ENCODE measurements at places on chromosomes 1 and 21.

GRCh38 chr1:183185941-183186490 lies at the start of gene LAMC2:
Gene LAMC2, plus strand, starts transcription at chr1:183186264. Its CDS starts 89 bp downstream, at chr1:183186353.
- no peak for DNase-seq

DNA sequence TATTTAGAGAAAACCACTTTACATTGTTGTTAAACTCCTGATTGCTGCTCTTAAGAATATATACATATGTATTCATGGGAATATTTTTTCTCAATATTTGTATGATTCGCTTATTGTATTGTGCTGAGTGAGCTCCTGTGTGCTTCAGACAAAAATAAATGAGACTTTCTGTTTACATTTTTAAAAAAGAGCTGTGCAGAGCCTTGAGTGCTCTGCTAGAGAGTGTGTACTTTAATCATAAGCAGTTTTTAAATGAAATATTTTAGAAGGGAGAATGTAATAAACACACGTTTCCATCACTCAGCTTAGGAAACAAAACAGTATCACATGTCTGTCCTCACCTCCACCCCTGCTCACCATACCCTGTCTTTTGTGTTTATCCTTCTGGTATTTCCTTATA lies 9.7 kb downstream of the PTPN14 start:
- no peak for DNase-seq

DNA sequence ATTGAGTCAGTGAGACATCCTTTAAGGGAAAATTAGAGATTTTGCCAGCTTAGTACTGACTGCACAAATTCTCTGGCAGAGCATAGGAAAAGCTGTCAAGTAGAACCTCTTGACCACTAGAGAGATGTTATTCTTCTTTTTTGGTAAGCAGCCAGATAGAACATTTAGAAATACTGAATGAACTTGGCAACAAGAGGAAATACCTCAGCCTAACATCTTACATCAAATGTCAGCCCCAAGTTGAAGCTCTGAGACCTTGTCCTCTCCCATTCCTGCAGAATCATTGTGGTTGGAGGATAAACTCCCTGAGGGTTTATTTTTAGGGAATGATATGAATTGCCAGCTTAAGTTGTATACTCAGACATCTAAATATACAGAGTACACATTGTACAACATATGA lies 53.5 kb downstream of the MIGA1 start:
- no peak for DNase-seq

DNA sequence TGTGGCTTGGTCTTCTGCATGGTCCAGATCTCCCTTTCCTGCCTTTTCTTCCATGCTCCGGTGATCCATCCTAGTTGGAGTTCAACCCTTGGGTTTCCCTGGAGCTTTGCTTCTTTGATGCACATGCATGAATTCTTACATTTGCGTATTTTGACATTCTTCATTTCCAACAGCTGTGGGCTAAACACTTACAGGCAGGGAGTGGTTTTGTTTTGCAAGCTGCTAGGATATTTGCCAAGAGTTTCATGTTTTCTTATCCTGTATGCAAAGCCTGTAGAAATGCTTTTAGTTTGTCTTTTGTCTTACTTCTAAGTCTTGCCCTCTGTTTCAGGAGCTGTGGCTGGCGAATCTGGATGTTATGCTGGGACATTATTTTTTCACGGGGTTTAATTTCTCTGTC lies 90.3 kb upstream of the PAXBP1 start:
- no peak for DNase-seq

DNA sequence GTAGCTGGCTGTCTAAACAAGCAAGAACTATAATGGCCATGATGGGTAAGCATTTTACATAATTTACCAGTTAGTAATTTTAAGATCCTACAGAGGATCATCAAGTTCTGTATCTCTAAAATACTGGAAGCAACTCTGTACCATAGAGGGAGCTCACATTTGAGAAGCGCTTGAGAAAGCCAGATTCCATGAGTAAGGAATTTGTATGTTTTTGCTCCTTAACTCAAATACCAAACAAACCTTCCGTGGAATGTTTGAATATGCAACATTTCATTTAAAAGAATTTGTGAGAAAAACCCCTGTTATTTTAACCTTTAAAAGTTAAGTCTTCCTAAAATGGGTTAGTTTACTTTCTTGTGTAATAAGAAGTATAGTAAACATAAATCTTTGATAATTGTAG lies 2.0 kb downstream of the TSHB start:
- DNase-seq, result no peak

DNA sequence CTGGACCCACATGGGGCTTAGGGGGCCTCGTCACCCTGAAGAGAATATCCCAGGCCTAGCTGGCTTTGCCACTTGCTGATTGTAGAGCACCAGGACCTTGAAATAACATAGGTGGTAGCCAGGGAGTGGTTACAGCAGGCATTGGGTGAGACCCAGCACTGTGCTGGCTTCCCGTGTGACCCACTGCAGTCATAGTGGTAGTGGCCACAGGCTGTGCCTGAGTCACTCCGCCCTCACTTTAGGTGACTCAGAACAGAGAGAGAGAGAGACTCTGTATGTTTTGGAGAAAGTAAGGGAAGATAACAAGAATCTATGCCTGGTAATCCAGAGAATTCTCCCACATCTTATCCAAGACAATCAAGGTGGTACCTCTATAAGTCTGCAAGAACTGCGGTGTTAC lies 98.7 kb upstream of the LHX8 start:
- no peak for DNase-seq

DNA sequence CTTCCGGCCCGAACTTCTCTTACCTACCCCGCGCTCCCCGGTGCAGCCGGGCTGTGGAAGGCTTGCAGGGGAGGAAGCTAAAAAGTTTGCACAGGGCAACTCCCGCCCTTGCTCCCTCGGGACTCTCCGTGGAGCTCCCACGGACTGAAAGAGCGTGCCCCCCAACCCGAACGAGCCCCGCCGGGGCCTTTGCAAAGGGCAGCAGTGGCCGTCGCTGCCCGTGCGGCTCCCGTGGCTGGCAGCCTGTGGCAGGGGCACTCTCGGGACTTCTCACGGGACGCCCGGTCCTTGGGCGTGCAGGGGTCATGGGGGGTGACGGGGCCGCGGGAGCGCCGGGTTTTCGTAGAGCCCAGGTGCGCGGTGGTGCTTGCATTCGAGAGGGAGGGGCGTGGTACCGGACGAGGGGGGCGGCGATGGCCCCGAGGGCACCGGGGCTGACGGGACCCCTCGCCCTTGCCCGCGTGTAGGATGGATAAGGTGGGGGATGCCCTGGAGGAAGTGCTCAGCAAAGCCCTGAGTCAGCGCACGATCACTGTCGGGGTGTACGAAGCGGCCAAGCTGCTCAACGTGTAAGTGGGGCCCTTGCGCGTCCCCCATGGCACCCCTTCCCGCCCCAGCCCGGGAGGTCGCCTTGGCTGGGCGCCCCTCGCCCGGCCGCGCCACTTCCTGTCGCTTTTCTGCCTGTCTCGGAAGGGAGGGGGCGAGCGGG lies 711 bp downstream of the GADD45A start:
- peak; percentile 55 for DNase-seq

DNA sequence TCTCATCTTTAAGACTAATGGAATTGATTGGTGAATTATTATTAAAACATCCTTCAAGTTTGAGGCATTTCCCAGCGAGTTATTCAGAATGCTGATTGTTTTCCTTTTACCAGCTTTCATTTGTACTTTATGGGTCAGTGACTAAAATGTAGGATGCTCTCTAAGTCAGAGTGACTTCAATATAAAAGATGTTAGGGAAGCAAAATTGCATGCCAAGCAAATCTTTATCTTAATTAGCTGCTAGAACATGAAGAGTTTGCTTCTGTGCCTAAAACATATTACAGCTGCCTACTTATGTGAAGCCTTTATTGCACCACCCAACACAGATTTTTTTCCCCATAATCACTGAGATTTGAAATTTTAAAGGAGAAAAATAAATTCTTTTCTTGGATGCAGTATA lies 79.8 kb upstream of the CYYR1 start:
- no peak for DNase-seq

- no peak for DNase-seq
These were observed 37.1 kb downstream of the PLA2G4A start for GRCh38 chr1:186865857-186866256.

DNA sequence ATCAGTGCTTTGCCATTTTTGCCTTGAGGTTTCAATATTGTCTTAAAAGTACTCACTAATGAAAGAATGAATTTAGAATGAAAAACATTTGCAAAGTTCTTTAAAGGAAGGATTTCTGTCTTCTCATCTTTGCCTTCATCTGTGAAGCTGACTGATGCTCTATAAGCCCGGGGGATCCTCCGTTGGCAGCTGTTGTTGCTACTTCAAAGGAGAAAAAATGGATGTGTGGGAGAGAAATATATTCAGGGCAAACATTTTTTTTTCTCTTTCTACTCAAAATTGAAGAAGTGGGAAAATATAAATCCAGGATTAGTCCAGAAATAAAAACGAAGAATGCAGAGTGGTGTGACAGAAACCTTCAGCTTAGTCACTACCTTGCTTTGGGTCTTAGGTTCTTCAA lies 142.5 kb downstream of the OLFM3 start:
- no peak for DNase-seq

GRCh38 chr1:89566761-89567174 lies 42.1 kb downstream of the LRRC8B start:
- no peak for DNase-seq

- DNase-seq, result no peak
These were observed 13.2 kb downstream of the RC3H1 start for GRCh38 chr1:174008979-174009378.

DNA sequence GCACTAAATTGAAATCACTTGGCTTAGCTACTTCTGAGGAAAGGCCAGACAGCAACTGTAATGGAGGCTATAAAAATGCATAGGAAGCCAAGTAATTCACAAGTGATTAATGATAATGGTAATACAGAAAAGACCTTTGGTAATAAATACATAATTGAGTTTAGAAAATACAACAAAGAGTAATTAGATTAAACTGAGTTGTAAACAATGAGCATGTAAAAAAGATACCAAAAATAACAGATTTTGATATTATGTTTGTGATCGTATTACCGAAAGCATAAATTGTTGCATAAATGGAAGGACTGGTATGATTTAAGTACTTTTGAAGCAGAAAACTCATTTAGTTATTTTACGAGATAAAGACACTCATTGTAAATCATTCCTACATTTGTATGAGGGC lies 556.7 kb upstream of the TMPRSS15 start:
- no peak for DNase-seq

DNA sequence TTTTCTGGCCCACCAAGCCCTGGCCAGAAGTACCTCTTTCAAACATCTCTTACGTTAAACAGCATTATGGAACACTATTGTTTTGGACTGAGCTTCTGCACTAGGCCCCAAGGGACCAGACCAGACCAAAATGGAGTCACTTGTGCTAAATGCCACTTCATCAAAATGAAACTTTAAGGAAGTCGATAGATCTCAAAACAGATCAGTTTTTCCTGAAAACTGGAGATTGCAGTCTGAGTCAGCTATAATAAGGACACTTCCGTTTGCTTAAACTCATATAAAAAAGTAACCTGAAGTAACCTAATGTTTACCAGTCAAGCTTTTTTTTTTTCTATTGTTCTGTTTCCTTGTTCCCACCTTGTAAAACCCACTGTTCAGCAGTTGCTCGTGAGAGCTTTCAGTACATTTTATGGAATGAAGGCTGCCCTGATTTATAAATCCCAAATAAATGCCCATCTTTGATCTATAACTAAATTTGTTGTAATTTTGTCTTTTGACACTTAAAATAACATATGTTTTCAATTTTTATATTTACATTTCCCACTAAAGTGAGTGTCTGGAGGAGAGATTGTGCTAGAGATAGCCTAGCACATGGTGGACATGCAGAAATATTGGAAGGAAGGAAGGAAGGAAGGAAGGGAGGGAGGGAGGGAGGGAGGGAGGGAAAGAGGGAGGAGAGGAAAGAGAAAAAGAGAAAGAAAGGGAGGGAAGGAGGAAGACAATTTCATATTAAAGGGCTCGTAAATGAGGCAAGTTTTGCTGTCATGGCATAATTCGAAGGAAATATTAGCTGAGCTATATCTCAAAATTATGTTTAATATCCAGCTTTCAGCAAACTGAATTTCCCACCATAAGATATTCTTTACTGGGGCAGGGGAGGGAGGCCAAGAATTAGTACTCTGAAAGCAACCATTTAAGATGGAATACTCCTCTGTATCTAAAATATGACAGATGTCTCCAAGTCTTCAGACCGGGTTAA lies 77.0 kb upstream of the CXADR start:
- DNase-seq, result no peak

DNA sequence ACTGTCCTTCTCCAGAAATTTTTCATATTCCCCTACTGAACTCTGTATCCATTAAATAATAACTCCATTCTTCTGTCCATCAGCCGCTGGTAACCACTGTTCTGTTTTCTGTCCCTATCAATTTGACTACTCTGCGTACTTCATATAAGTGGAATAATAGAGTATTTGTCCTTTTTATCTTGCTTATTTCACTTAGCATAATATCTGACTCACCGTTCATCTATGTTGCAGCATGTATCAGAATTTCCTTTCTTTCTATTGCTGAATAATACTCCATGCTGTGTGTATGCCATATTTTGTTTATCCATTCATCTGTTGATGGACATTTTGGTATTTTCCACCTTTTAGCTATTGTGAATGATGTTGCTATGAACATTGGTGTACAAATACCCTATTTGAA lies 71.9 kb downstream of the CEP350 start:
- no peak for DNase-seq

GRCh38 chr1:152673016-152673415 lies 2.1 kb upstream of the LCE2C start:
- no peak for DNase-seq

DNA sequence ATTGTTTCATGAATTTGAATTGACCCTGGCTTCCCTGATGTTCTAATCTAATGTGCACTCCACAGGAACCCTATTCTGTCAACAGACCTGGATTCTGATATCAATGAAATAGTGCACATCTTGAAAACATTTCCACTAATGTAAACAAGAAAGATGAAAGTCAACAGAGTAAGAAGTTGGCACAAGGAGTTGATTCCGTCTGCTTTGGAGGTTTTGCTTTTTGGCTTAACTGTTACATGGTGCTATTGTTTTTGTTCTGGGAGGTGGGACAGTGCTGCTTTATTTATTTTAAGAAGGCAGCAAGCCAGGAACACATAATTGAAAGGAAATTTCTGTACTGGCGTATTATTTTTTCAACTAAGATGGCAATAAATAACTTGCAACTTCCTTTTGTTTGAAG lies 73.3 kb downstream of the LEPR start:
- no peak for DNase-seq

GRCh38 chr1:197268012-197268411 lies at the start of gene CRB1:
Gene CRB1, plus strand, starts transcription at chr1:197268252. Its CDS starts 161 bp downstream, at chr1:197268413.
- DNase-seq, result no peak

DNA sequence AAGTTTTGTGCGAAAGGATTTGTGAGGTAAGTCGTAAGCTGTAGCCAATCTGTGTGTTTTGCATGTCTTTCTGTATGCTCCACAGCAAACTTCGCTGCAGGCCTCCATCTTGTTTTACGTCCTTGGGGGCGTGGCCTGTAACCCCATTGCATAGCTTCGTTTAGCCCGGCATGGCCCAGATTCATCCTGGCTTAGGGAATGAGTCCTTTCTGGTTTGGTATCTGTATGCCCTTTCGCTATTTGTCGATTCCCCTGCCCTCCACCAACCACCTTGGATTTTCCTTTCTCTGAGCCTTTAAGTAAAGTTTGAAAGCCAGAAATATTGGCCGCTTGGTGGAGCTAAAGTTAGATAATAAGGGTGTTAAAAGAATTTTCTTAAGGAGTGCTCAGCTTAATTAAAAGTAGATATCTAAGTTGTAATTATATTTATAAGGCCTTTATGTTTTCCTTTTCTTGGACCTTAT lies 1.1 kb downstream of the THEM4 start:
- DNase-seq, result no peak

- DNase-seq, result no peak
These were observed 24.2 kb downstream of the SLC19A2 start for GRCh38 chr1:169461390-169462000.

GRCh38 chr1:197838836-197839235 lies 63.6 kb upstream of the DENND1B start:
- DNase-seq, result no peak

All from stimulated activated CD4-positive, alpha-beta T cell treated with anti-CD3 and anti-CD28 coated beads, Interleukin-1b, Interleukin-23, amount 100 ng/mL, for 4 hours (primary cell).